ENCODE measurements at places on chromosomes 1 and 21. TPM values are rescaled to one million over a fixed set of nuclear protein-coding genes. Genes with fewer than 3 reads are reported as not detected.

The C1QC gene
- total RNA-seq = not detected

The LRRC3 gene
- total RNA-seq = 0.60 TPM

The TMEM201 gene
- 9.7 TPM for total RNA-seq

The SLC44A5 gene
- 0.07 TPM for total RNA-seq

The DNAJC28 gene
- total RNA-seq = 0.42 TPM

The FAM43B gene
- total RNA-seq = not detected

The LCE3D gene
- not detected for total RNA-seq

The BRDT gene
- not detected for total RNA-seq

The TIMM17A gene
- total RNA-seq = 40.6 TPM

The CD1D gene
- total RNA-seq = 2.0 TPM
